Stimulated activated CD4-positive, alpha-beta T cell treated with anti-CD3 and anti-CD28 coated beads, Interleukin-4, amount 100 ng/mL, for 48 hours (primary cell): ENCODE measurements at places on chromosomes 11 and 22.

DNA sequence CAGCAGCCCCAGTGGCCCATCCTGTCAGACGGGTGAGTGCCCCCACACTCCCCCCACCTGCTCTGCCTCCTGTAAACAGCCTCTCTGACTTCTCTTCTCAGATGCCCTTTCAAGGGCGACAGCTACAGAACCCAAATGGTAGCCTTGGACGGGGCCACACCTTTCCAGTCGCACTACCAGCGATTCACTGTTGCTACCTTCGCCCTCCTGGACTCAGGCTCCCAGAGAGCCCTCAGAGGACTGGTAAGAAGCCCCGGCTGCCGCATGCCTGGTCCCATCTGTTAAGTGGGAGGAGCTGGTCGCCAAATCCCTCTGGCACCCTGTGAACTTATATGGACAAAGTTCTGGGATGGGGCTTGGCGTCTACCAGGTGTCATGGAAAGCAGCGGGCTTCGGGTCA lies 6.2 kb downstream of the ZP1 start:
- DNase-seq = no peak

- no peak for DNase-seq
Measured at GRCh38 chr11:13011466-13012055, 2.4 kb downstream of the RASSF10 start.

DNA sequence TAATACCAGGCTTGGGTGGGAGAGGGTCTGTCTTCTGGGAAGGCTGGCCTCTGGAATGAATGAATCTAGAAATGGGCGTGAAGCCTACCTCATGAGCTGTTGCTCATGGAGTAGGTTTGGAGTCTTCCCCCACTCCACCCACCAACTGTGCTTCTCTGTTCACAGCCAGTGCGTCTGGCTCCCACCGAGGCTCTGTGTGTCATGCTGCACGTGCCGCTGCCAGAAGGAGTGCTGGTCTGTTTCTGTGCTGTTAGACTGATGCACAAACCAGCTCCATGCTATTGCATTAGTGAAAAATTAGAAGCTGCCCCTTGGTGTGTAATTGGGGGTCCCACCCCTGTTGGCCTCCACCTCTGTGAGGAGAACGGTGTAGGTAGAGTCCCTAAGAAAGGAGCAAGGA lies 132.3 kb upstream of the PARVA start:
- no peak for DNase-seq

DNA sequence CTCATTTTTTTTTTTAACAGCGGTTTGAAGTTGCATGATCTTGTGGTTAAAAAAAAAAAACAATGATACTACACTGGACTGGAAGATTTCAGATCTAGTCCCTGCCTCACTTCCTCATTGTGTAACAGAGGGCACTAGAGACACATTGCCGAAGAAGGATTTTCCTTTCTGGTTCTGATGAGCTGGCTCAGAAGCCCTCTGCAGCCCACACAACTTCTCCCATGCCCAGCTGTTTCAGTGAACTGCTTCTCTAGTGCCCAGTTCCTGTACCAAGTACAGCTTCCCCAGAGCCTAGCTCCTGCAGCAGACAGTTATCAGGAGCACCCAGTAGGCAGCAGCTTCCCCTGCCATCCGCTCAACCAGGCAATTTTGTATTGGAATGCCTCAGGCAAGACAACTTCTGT lies 29.5 kb upstream of the ANO5 start:
- DNase-seq = no peak

- no peak for DNase-seq
Measured at GRCh38 chr11:19849947-19850593, 137.4 kb downstream of the NAV2 start.

DNA sequence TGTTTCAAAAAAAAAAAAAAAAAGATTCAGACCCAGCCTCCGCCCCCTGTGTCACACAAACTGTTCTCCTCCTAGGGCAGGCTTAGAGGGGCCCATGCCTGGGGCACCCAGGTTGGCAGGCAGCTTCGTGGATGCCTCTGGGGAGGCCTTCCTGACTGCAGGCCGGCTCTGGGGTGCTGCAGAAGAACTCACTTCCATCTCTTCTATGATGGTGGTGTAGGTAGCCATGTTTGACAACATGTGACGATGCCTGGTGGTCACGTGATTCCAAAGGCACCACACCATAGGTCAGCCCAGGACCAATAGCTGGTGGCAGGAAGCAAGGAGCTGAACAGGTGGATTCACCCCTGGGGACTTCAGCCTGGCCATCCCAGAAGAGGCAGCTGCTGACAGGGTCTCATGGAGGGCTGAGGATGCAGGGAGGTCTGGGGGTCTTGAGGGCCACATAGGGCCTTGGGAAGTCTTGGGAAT lies 24.1 kb upstream of the CELSR1 start:
- no peak for DNase-seq

DNA sequence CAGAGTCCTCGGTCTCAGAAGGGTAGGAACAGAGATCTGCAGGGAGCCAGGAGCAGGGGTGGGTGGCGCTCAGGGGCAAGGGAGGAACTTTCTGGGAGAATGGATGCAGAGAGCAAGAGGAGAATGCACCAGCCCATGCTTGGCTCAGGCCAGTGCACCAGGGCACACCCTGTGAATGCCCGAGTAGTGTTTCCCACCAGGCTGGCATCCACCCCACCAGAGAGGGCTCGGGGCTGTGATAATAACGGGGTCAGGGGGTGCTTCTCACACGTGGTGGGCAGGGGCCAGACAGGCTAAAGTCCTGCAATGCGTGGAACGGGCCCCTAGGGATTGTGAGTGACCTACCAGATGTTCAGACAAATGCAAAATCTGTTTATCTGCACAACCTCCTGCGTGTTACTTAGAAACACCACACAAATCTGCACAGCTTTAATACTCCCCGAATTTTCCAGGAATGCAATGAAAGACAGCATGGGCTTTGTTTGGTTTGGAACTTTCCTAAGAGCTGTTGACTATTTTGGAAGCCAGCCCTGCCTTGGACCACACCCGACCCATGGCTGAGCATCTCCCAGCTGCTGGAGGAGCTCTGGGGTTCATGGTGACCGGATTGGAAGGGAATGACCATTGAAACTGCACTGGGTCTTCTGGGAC lies 368.3 kb downstream of the SHANK2 start:
- DNase-seq = no peak

DNA sequence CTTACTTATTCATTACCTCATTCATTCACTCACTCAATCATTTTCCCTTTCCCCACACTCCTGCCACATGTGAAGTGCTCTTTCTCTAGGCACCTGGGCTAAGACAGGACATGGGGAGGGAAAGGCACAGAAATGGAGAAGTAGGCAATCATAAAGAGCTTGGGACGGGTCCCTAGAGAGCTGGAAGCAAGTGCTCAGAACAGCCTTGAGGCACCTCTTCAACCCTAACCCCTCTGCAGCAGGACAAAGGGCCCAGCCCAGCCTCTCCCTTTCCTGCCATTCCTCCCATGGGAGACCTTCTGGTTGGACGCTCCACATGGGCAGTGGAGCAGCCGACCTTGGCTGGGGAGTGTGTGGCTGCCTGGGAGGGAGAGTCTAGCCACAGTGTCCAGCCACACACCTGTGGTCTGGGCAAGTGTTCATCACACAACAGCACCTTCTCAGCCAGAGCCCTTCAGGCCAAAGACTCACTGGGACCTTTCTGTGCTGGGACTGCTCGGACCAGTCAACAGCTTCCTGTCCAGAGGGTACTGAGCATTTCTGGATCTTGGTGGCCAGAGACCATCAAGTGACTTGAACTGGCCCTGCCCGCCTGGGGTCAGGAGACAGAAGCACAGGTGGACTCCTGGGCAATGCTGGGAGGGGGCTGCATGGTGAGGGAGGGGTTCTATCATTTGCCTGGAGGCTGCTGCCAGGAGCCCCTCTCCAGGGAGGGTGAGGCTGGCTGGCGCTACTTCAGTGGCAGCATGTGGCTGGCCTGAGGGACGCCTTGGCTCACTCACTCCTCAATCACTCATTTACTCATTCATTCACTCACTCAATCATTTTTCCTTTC lies 1.0 kb upstream of the MUC5AC start:
- no peak for DNase-seq

DNA sequence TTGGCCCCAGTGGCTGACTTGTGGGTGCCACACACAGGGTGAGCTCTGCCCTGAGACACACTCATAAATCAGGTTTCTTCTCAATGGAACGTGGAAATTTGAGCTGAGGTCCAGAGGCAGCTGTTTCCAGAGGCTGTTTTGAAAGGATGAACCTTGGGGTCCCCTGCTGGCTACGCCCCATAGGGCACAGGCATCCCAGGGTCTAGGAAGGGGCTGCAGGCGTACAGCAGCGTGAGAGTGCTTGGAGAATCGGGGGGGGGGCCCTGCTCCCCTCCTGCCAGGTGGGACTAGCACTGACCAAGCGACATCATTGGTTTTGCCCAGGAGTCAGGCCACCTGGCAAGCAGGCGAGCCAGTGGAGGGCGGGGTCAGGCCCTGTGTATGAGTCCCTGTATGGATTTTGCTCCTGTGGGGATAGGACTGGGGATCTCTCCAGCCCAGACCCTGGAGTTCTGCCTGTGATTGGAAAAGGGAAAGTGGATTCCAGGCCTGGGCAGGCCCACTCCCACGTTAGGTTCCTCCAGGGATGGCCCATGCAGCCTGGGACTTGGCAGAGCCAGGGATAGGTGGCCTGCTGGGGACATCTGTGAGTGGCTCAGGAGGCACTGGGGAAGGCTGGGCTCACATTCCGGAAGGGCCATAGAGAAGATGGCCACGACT lies 61.0 kb downstream of the FBXO7 start:
- DNase-seq = no peak

GRCh38 chr11:104365676-104366075 lies 201.7 kb upstream of the PDGFD start:
- DNase-seq = no peak

DNA sequence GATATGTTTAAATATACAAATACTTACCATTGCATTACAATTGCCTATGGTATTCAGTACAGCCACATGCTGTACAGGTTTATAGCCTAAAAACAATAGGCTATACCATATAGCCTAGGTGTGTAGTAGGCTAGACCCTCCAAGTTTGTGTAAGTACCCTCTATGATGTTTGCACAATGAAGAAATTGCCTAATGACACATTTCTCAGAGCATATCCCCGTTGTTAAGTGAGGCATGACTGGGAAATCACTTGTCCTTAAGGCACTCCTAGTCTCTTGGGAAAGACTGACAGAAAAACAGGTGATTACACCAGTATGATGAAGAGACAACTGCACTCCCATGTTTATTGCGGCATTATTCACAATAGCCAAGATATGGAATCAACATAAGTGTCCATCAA lies 187.2 kb downstream of the SPON1 start:
- no peak for DNase-seq

DNA sequence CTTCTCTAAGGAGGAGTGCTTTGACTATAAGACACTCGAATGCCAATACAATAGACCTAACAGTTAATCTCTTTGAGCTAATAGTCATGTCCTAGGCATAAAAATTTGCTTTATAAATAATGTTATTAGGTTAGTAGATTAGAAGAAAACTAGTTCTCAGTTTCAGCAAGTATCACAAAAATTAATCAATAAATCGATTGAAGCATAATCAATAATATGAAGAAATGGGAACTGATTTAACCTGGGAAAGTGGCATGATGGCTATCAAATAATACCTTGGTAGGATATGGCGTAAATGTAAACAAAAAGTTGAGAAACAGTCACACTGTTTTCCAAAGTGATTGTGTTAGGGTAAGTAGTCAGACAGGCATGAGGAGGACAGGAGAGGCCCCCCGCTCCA lies 676.3 kb downstream of the OPCML start:
- no peak for DNase-seq

- DNase-seq = no peak
Measured at GRCh38 chr11:125690006-125690405, 9.4 kb upstream of the ACRV1 start.

GRCh38 chr11:112024178-112024772 lies 933 bp upstream of the DLAT start:
- no peak for DNase-seq
